Activated CD4-positive, alpha-beta T cell treated with anti-CD3 and anti-CD28 coated beads for 24 hours (primary cell): ENCODE measurements at places on chromosomes 5 and 9.

- DNase-seq = no peak
Measured at GRCh38 chr5:90930756-90931431, 372.3 kb downstream of the ADGRV1 start.

DNA sequence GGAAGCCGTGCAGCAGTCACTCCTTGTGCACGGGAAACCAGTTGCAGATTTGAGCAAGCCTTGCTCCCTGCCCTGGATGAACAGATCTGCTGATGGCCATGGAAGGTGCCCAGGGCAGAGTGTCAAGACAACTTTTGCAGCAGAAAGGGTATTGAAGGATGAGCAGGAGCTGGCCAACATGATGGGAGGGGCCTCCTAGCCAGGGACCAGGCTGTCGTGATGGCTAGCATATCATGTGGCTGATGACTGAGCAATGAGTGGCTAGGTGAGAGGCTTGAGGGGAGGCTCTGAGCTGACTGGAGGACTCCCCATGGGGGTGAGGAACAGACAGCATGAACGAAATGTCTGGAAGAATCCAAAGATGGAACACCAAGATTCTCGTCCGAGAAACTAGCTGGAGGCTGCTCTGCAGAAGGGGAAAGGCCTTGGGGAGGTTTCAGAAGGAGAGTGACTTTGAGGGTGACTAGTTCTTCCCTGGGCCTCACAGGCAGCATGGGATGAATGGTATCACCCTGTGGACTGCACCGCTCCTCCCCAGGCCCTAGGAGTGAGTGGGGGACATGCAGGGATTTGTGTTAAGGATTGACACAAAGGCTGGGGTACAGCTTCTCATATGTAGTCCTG, 18.5 kb downstream of the PPARGC1B start:
- DNase-seq = no peak

- DNase-seq = no peak
Measured at GRCh38 chr9:100058699-100059579, 39.9 kb downstream of the ERP44 start.

DNA sequence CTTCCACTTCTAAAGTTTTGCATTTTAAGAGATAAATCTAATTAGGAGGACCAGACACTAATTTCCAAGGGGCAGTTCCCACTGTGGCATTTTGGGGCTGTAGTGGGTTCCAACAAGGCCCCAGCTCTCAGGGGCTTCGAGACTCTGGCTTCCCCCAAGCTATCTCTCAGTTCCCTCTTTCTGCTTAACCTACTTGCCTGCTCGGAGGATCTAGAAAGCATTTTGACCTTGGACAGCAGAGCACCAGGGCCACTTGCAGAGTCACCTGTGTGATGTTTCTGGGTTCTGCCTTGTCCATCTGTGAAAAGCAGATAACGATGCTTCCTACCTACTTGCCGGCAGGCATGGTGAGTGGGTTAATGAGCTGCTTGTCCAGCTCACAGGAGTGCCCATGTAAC, 175.4 kb downstream of the MED10 start:
- no peak for DNase-seq

GRCh38 chr5:108006791-108007190, 336.1 kb upstream of the EFNA5 start:
- no peak for DNase-seq

- no peak for DNase-seq
Measured at GRCh38 chr9:133873461-133873891, 118.6 kb downstream of the VAV2 start.

GRCh38 chr5:135964670-135965320, 10.0 kb upstream of the LECT2 start:
- DNase-seq = no peak

DNA sequence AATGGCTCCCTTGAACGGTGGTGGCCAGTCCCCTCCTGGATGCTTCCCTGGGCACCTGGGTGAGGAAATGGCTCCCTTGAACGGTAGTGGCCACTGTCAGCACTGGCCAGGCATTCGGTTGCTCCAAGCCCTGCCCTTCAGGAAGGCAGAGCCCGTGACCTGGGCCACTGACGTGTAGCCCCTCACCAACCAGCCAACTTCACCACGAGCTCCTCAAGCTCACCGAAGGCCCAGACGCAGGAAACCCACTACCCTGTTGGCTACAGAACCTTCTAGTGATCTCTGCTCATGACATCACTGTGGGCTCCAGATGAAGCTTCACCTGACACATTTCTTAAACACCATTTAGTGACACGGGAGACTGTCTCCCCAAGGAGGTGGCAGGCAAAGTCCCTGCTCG, 9.2 kb downstream of the SLC6A3 start:
- DNase-seq = no peak

DNA sequence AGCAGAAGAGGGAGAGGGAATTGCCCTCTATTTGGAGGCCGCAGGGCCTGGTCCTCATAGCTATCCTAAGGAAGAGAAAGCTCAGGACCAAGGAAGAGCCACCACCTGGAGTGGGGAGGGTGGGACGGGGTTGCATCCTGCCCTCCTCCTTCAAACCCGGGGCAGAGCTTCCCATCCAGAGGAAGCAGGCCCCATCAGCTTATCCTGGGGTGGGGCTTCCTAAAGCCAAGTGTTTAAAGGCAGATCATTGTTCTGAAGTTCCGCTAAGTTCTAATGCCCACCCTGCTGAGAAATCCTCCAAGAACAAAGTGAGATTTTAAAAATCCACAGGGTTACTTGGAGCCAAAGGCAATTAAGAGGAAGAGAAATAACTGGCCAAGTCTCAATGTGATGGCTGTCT, 210.3 kb downstream of the C9orf152 start:
- no peak for DNase-seq

GRCh38 chr9:72871685-72872084, 81.2 kb downstream of the ALDH1A1 start:
- DNase-seq = no peak

DNA sequence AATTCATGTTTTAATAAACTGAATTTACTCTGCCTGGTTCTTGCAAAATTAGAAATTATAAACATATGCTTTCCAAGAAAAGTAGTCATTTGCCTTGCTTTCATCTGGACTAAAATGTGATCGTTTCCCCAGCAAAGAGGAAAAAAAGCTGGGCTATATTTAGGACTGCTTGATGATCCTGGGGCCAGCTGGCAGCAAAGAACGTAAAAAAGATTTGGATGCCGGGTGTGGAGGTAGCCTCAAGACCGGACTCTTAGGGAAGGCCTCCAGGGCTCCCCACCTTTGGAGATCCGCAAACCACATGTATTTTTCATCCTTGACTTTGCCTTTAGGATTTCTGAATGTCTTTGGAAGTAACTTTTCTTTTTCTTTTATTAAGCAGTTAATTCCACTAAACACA, 156.1 kb upstream of the SEMA6A start:
- DNase-seq = no peak

GRCh38 chr5:66515209-66515608, 81.0 kb upstream of the MAST4 start:
- DNase-seq = no peak

DNA sequence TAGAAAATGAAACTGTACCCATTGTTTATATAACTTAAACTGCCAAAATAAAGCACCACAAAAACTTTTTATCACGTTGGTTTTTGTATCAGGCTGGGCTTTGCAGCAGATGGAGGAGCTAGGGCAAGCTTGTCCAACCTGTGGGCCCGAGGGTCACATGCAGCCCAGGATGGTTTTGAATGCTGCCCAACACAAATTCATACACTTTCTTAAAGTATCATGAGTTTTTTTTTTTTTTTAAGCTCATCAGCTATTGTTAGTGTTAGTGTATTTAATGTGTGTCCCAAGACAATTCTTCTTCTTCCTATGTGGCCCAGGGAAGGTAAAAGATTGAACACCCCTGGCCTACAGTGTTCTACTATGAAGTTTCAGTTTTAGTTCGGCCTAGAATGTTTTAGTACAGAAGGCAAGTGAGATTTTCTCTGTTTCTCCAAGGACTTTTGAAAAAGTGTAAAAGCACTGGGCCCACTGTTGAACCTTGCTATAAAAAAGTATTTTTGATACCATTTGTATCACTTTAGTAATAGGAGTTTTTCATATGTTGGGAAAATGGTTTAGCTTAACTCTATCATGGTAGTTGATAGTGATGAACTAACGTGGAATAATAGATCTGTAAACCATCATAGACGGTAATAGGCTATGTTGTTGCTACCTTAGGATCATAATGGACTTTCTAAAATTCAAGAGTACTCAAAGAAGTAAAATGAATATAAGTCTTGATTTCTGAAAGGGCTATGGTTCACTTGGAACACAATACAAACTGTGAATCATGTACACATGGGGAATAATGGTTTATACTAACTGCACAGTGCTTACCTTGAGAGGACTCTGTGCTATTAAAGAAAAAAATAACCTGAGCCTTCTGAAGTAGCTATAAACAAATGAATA, 2.9 kb downstream of the CDKN2A start:
- no peak for DNase-seq

GRCh38 chr9:135468854-135469521, 10.6 kb upstream of the PPP1R26 start:
- DNase-seq = peak; percentile 51

- no peak for DNase-seq
Measured at GRCh38 chr5:125525356-125525755, 778.9 kb upstream of the ZNF608 start.

GRCh38 chr5:50874306-50875001, 208.0 kb downstream of the PARP8 start:
- DNase-seq = no peak

DNA sequence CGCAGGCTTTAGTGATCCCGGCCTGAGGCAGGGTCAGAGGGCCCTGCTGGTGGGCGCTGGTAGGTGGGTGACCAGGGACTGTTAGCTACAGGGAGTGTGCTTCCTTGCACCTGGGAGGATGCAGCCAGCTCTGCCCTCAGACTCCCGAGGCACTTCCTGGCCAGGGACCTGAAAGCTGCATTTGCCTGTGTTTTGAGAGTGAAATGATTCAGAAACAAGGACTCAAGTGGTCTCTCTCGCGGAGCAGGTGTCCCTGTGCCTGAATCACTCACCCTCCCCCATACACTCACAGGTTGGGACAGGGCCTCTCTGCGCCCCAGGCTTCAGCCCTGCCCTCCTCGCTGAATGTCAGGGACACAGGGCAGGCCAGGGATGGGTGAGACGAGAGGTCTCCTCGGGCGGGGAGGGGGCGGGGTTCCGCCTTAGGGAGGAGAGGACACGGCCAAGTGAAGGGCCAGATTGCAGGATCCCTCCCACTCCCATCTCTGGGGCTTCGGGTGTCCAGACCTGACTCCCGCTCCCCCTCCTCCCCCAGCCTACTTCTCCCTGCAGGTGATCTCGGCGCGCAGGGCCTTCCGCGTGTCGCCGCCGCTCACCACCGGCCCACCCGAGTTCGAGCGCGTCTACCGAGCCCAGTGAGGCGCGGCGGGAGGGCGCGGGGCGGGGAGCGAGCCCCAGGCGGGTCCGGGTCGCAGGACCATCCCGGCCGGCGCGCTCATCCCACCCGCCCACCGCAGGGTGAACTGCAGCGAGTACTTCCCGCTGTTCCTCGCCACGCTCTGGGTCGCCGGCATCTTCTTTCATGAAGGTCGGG, 1.5 kb downstream of the LTC4S start:
- DNase-seq = no peak

DNA sequence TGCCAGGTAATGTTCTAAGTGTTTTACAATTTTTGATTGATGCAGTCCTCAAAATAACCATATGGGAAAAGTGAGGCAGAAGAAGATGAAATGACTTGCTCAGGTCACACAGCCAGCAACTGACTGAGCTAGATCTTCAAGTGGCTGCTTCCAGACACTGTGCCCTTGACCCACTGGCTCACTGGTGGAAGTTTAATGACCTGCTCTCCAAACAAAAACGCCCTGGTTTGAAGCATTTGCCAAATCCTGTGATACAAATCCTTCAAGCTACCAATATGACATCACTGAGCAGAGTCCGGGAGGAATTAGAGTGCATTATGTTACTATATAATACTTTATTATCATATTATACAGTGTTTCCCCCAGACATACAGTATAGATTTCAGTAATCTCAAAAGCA, 459.4 kb downstream of the GADD45G start:
- DNase-seq = no peak

GRCh38 chr5:124730381-124730780, 16.1 kb downstream of the ZNF608 start:
- DNase-seq = no peak

GRCh38 chr5:153559926-153560325, 69.5 kb downstream of the GRIA1 start:
- DNase-seq = no peak

GRCh38 chr9:92001244-92001643, 51.2 kb upstream of the ROR2 start:
- no peak for DNase-seq

DNA sequence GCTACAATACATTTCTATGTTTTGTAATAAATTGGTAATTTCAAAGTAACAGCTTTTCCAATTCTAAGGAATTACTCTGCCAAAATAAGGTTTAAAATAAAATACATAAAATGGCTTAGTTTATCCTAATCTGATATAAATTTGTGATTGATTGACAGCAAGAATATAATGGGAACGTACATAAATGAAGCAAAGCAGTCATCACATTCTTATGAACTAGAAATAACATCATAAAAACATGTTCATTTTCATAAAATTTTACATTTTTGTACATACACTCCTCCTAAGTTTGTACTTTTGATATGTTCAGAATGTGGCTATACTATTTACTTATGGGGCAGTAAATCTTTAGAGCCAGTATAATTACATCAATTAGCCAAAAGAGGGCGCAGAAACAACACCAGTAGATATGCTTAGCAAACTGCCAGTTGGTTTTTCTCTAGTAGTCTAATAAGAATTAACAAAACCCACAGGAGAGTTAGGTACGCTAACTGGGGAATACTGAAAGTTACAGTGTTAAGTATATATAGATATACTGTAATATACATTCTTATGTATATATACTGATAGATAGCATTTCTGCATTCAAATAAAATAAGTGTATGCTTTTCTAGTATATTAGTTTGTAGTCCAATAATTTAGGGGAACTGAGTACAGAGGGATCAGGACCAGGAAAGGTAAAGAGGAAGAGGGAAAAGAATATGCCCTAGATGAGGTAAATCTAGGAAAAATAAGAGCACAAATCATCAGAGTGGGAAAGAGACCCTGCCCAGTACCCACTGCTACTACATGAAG, 76.8 kb downstream of the ZDHHC21 start:
- DNase-seq = no peak

DNA sequence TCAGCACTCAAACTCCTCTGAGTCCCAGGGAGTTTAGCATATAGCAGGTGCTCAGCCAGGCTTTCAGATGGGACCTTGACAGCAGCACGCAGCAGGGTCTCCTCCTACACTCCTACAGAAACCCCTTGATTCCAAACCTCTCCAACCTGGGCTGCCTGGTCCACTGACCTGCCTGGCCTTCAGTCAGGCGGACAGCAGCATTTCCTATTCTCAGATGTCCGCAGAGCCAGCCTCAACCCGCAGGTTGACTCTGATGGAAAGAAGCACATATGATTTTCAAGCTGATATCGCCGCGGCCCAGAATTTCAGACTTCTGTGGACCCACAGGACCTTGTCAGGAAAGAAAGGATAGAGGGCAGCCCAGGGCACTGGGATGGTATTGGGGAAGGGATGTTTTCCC, 5.3 kb upstream of the SLC25A48 start:
- DNase-seq = no peak
